ENCODE measurements at places on chromosomes 2 and 18. TPM values are rescaled to one million over a fixed set of nuclear protein-coding genes. Genes with fewer than 3 reads are reported as not detected.

Gene INPP1
- polyA plus RNA-seq: 20.9 TPM

Gene MAP2
- polyA plus RNA-seq: 436 TPM

Gene CCDC74B
- polyA plus RNA-seq: 22.8 TPM

Gene C1GALT1C1L
- not detected for polyA plus RNA-seq

Gene PLB1
- 3.4 TPM for polyA plus RNA-seq

All from neural cell (in vitro differentiated cells).